ENCODE measurements at places on chromosomes 12 and 14. TPM values are rescaled to one million over a fixed set of nuclear protein-coding genes. Genes with fewer than 3 reads are reported as not detected.

COCH gene
- 26.6 TPM for total RNA-seq

TMPO gene
- total RNA-seq, result 108 TPM

KLHDC1 gene
- total RNA-seq, result 0.25 TPM

KRT83 gene
- total RNA-seq, result 4.1 TPM

ITGA7 gene
- 1.4 TPM for total RNA-seq

ANO2 gene
- not detected for total RNA-seq

FGF23 gene
- total RNA-seq, result not detected

GLIPR1 gene
- 37.0 TPM for total RNA-seq

CLEC4C gene
- not detected for total RNA-seq

SLC10A1 gene
- not detected for total RNA-seq

CLEC14A gene
- not detected for total RNA-seq

ADAM21 gene
- not detected for total RNA-seq

HCAR2 gene
- 0.35 TPM for total RNA-seq

MYF6 gene
- total RNA-seq, result not detected

C14orf180 gene
- total RNA-seq, result not detected

SIX6 gene
- total RNA-seq, result not detected

ZNF664 gene
- 70.6 TPM for total RNA-seq

C12orf54 gene
- total RNA-seq, result not detected

BRMS1L gene
- 13.3 TPM for total RNA-seq
